A673 (cell line): ENCODE measurements at places on chromosomes 5 and 9.

DNA sequence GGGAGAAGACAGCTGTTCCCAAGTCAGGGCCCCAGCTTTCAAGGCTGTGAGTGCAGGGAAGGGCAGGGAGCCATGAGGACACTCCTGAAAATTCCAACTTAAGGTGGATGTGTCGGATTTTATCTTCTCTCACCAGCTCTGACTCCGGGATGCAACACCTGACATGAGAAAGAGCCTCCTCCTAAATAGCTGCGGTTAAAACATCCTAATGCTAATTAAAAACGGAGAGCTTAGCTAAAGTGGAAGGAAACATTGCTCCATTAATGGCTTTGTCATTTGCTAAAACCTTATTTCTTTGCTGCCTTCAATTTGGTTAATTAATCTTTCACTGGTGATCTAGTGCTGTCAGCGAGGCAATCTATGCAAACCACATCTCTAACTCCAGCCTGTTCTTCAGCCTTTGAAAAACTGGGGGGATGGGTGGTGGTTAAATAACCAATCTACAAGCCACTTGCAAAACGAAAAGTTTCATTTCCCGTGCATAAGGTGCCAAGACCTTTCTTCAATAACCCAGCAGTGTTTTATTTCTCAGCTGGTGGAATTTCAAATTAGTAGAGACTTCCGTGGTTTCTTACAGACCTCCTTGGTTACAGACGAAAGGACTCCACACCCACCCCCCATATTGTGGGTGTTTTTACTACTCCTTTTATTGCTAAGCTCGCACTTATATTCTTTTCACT is 379.6 kb downstream of the MLLT3 start:
- DNase-seq = no peak

GRCh38 chr5:104977529-104977928 is 1414.9 kb upstream of the NUDT12 start:
- no peak for DNase-seq

DNA sequence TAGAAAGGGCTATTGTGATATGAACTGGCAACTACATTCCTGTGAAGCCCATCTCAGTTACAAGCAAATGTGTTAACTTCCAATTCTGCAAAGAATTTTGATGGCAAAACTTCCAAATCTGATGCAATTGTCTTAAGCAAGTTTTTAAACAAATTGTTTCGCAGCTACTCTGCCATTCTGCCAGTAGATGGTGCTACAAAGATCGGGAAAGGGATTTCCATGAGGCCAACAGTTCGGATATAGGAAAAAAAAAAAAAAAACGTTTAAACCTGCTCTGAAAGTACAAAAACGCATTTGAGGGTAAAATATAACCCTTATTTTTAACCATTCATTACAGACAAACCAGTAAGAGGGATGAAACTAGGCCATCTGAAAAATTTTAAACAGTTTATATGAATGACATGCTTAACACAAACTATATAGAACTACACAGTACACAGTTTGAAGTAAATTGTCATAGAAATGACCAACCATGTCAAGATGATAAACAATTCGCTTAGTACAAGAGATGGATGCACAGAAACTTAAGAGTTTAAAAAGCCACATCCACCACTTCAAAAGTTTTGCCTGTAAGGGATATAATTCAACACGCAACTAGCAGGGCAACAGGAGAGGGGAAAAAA is 2.2 kb downstream of the HNRNPA0 start:
- DNase-seq = peak; percentile 82

- no peak for DNase-seq
Measured at GRCh38 chr5:57551251-57551650, 68.6 kb upstream of the ACTBL2 start.

DNA sequence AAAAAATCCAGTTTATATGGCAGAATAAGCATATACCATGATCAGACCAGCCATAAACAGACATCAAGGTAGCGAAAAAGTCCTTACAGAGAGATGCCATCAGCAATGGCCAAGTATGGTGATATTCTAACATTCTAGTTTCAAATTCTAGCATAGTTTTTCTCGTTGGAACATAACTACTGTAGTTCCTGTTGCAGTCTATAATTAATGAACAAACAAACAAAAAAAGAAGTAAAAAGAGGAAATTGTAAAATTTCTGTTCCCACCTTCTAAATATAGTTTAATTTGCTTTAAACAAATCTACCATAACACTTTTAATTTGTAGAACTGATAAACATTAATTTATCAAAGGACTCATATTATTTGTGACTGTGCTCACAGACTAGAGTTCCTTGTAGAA is 9.9 kb upstream of the CD180 start:
- DNase-seq = no peak

DNA sequence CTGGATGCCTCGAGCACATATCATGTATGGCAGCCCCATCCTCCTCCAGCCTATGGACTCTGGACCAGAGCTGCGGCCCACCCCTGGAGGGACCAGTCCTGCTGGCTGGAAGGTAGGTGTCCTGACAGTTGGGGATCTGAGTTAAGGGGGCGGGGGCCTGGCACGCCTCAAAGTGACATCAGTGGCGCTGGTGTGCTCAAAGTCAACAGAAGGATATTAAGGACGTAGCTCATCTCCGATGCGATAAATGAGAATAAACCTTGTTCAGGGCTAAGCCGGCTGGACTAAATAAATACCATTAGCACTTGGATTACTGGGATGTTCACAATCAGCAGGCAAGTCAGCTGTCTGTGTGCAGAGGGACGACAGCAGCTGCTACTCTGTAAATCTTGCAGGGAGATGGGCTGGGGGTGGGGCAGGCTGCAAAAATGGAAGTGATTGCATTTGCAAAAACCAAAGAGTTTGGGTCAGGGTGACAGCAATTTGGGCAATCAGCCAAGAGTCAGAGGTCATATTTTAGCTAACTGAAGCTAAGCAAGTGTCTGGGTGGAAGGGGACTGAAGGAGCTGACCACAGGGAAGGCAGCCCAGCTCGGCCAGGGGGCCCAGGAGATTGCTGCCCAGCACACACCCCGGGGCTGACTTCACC is 80.0 kb upstream of the LRRTM2 start:
- DNase-seq = no peak
